NCI-H460 (cell line): ENCODE measurements at places on chromosomes 7 and 10. TPM values are rescaled to one million over a fixed set of nuclear protein-coding genes. Genes with fewer than 3 reads are reported as not detected.

Gene CHST12
- total RNA-seq: 2.4 and 3.8 TPM in 2 replicates

Gene SUN3
- total RNA-seq: not detected in 2 replicates

Gene MKRN1
- total RNA-seq: 54.2 and 62.6 TPM in 2 replicates

Gene ASB4
- total RNA-seq: 0.47 TPM in 1 of 2 replicates, not detected in the other

Gene INSYN2A
- 0.12 and 0.17 TPM in 2 replicates for total RNA-seq

Gene AKR1C1
- 1,075 and 1,182 TPM in 2 replicates for total RNA-seq
